ENCODE measurements at places on chromosomes 11 and 22. TPM values are rescaled to one million over a fixed set of nuclear protein-coding genes. Genes with fewer than 3 reads are reported as not detected.
A peak's percentile ranks its signal among the peaks of the same experiment; 100 is the strongest.

- H3K4me3 ChIP-seq: no peak overlapping the region
- no peak overlapping the region for H3K27ac ChIP-seq
- H3K4me1 ChIP-seq: no peaks in the 10 kb centered on the region
- DNase-seq: no peak
- H3K36me3 ChIP-seq: no peaks in the 10 kb centered on the region
These were observed 106.3 kb downstream of the KCNQ1 start for GRCh38 chr11:2551131-2551530.

GRCh38 chr11:96091476-96091875, 167.6 kb upstream of the MTMR2 start:
- no peaks in the 10 kb centered on the region for H3K4me1 ChIP-seq
- no peaks in the 10 kb centered on the region for H3K27me3 ChIP-seq
- H3K36me3 ChIP-seq: peaks cover 3% of the 10 kb centered on the region
- H3K27ac ChIP-seq: no peak overlapping the region
- no peak overlapping the region for H3K4me3 ChIP-seq
- DNase-seq: peak; percentile 41

GRCh38 chr11:115682888-115683287, 178.7 kb upstream of the CADM1 start:
- H3K36me3 ChIP-seq: no peaks in the 10 kb centered on the region
- H3K4me1 ChIP-seq: no peaks in the 10 kb centered on the region
- no peak overlapping the region for H3K27ac ChIP-seq
- no peaks in the 10 kb centered on the region for H3K27me3 ChIP-seq
- no peak for DNase-seq
- no peak overlapping the region for H3K4me3 ChIP-seq

DNA sequence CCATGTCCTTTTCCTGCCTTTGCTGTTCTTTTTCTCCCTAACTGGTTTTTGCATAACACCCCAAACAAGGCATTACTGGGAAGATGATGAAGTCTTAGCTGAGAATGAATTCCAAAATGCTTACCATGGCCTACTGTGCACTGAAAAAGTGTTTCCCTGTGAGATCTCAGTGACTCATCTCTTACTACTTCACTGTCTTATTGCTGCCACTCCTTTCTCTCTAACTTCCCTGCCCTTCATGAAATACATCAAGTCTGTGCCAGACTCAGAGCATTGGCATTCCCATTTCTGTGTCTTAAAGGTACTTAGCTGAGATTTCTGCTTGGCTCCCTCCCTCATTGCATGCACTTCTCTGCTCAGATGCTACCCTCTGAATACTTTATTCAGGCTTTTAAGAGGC, 49.1 kb upstream of the MUC15 start:
- H3K27me3 ChIP-seq: no peaks in the 10 kb centered on the region
- no peak overlapping the region for H3K27ac ChIP-seq
- DNase-seq: no peak
- H3K36me3 ChIP-seq: no peaks in the 10 kb centered on the region
- no peak overlapping the region for H3K4me3 ChIP-seq

- no peak overlapping the region for H3K27ac ChIP-seq
- DNase-seq: no peak
- no peaks in the 10 kb centered on the region for H3K4me1 ChIP-seq
- H3K27me3 ChIP-seq: no peaks in the 10 kb centered on the region
- H3K4me3 ChIP-seq: no peak overlapping the region
- peaks cover 2% of the 10 kb centered on the region for H3K36me3 ChIP-seq
These were observed 71.6 kb downstream of the PRMT3 start for GRCh38 chr11:20458905-20459632.

- H3K36me3 ChIP-seq: no peaks in the 10 kb centered on the region
- H3K27ac ChIP-seq: no peak overlapping the region
- no peaks in the 10 kb centered on the region for H3K4me1 ChIP-seq
- no peak for DNase-seq
These were observed 76.3 kb downstream of the BUD13 start for GRCh38 chr11:116696381-116696941.

DNA sequence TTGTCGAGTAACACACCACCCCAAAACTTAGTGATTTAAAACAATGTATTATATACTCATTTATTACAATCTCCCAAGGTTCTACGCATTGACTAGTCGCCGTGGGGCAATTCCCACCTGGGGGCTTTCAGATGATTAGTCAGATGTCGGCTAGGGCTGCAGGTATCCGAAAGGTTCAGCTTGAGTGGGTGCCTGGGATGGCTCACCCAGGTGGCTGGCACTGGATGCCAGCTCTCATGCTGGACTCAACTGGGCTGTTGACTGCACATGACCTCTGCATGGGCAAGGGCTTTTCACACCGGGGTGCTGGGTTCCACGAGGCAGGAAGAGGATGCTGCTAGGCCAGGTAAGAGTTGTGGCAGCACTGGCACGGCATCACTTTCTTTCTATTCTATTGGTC, 21.9 kb upstream of the MICAL2 start:
- no peak overlapping the region for H3K4me3 ChIP-seq
- peaks cover 6% of the 10 kb centered on the region for H3K4me1 ChIP-seq
- DNase-seq: no peak
- H3K27me3 ChIP-seq: no peaks in the 10 kb centered on the region

DNA sequence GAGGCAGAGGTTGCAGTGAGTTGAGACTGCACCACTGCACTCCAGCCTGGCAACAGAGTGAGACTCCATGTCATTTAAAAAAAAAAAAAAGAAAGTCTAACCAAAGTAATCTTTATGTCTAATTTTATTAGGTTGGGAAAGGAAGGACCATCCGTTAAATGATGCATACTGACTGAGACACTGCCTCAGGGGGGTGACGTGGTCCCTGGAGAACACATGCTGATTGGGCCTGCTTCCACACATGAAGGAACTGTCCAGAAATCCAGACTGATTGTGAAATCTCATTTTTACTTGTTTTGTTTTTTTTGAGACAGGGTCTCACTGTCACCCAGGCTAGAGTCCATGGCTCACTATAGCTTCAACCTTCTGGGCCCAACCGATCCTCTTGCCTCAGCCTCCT, 5.5 kb downstream of the SF3A1 start:
- H3K27me3 ChIP-seq: no peaks in the 10 kb centered on the region
- peaks cover 26% of the 10 kb centered on the region for H3K4me1 ChIP-seq
- H3K4me3 ChIP-seq: no peak overlapping the region

GRCh38 chr11:24820541-24820940, 323.7 kb downstream of the LUZP2 start:
- no peaks in the 10 kb centered on the region for H3K36me3 ChIP-seq
- no peak overlapping the region for H3K27ac ChIP-seq
- H3K27me3 ChIP-seq: no peaks in the 10 kb centered on the region
- H3K4me1 ChIP-seq: no peaks in the 10 kb centered on the region
- DNase-seq: no peak

- no peak for DNase-seq
- H3K27me3 ChIP-seq: no peaks in the 10 kb centered on the region
- H3K27ac ChIP-seq: no peak overlapping the region
These were observed 5.3 kb downstream of the CASP12 start for GRCh38 chr11:104892723-104893511.

GRCh38 chr11:13259374-13259773, 18.2 kb upstream of the BMAL1 start:
- H3K36me3 ChIP-seq: no peaks in the 10 kb centered on the region
- no peak overlapping the region for H3K27ac ChIP-seq
- H3K27me3 ChIP-seq: no peaks in the 10 kb centered on the region
- DNase-seq: no peak

DNA sequence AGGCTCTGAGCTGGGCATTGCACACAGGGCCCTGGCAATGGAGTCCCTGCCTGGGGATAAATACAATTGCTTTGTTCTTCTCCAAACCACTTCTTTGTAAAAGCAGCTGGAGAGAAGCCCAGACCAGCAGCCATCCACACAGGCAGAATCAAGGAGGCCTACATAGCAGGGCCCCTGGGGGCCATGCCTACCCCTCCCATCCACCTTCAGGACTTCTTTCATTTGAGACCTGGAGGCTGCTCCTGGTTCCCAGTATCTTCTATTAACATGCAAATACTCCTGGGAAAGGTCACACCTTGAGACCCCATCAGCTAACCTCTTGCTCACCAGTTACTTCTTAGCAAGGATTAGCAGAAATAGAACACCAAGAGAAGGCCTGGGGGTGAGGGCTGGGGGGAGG, 511.1 kb downstream of the SOX6 start:
- no peaks in the 10 kb centered on the region for H3K4me1 ChIP-seq
- no peak overlapping the region for H3K27ac ChIP-seq
- no peak for DNase-seq
- no peaks in the 10 kb centered on the region for H3K36me3 ChIP-seq

- H3K4me3 ChIP-seq: no peak overlapping the region
- DNase-seq: no peak
- peaks cover 28% of the 10 kb centered on the region for H3K36me3 ChIP-seq
- peaks cover 19% of the 10 kb centered on the region for H3K4me1 ChIP-seq
- H3K27me3 ChIP-seq: no peaks in the 10 kb centered on the region
- no peak overlapping the region for H3K27ac ChIP-seq
These were observed 37.2 kb downstream of the RCOR2 start for GRCh38 chr11:63879598-63880402.

DNA sequence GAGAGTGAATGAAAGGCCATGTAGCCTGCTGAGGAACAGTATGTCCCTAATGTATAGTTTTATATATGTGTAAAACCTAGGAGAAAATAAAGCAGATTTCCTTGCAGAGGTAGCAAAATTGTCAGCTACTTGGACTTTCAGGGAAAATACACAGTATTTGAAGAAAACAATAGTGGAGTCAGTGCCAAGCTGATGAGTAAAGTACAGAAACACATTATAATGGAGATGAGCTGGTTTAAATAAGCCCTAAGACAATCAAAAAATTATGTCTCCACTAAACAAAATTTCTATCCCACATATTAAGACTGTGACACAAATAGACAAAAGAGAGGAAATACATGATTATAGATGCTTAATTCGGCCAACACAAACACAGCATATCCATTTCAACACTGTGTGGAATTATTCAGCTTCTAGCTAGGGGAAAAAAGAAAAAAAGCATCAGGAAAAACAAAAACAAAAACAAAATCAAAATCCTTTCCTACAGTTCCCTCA, 75.9 kb downstream of the MAML2 start:
- peak overlapping the region; percentile 45 for H3K4me3 ChIP-seq
- H3K27ac ChIP-seq: peak overlapping the region; percentile 68
- H3K36me3 ChIP-seq: no peaks in the 10 kb centered on the region
- peaks cover 24% of the 10 kb centered on the region for H3K4me1 ChIP-seq

DNA sequence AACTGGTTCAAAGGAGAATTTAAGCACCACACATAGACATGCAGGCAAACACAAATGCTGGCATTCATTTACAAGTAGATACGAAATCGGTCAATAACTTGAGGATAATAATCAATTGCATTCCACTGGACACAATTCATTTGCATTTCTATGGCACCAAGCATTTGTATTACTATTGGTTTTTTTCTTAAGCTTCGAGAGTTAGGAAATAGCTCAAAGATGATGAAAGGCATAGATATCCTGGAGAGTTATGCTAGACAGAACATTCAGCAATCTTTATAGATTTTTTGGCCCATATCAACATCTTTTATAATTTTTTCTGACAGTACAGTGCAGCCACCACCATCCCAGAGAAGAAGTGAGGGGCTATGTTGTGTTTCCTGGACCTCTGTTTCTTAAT, 544.4 kb downstream of the MIAT start:
- H3K36me3 ChIP-seq: no peaks in the 10 kb centered on the region
- no peaks in the 10 kb centered on the region for H3K27me3 ChIP-seq
- DNase-seq: no peak

DNA sequence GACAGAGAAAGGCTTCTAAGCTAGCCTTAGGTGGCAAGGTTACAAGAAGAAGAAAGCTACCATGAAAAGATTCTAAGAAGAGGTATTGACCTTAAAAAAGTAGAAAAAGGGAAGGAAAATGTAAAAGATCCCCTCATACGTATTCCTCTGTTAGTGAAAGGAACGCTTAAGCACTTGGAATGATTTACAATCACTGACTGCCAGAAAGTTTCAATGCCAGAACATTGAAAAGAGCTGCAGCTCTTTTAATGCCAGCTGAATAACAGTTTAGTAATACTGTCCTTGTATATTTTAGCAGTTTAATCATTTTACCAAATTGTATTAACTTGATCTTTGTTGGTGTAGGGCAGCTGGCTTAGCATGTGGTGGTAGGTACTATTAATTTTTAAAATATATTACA, 650.7 kb downstream of the FAM181B start:
- H3K36me3 ChIP-seq: no peaks in the 10 kb centered on the region
- DNase-seq: no peak
- no peaks in the 10 kb centered on the region for H3K27me3 ChIP-seq

DNA sequence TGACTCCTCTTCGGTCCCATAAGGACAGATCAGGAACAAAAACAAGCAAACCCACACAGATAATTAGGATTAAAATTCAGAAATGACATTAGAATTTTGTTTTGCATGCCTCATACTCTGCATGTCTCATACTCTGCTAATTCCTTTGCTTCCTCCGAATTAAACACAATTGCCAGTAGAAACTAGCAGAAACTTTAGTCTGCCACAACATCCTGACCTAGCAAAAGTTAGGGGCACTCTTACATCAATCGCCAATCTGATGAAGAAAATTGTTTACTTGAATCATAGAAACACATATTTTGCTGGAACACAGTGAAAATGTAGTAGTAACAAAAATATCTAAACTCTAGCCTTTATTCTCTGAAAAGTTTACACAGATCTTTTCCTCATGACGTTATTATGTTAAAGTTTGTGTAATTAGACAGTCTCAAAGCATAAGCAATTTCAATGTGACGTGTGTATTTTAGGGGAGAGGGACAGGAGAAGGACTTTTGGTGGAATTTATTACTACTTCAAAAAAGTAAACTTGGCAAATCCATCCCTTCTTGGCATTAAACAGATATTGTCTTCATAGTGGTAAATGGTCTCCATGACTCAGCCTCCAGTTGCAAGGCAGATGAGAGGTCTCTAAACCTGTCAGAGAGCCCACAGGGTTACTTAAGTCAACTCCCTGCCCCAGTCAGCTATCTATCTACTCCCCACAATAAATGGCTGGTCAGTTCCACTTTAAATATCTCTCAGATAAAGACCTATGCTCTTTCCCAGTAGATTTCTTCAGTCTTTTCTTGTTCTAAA, 249.8 kb upstream of the UBASH3B start:
- no peak overlapping the region for H3K27ac ChIP-seq
- H3K4me3 ChIP-seq: no peak overlapping the region
- no peaks in the 10 kb centered on the region for H3K36me3 ChIP-seq
- H3K4me1 ChIP-seq: no peaks in the 10 kb centered on the region
- no peak for DNase-seq

KCNQ1OT1 gene
- total RNA-seq: 0.89 TPM

PLA2G3 gene
- not detected for total RNA-seq

PTPMT1 gene
- total RNA-seq: 26.2 TPM

SCGB1D4 gene
- total RNA-seq: not detected

RIMBP3C gene
- 1.3 TPM for total RNA-seq

CRYAB gene
- total RNA-seq: not detected

OR51I1 gene
- total RNA-seq: not detected

VSIG10L2 gene
- total RNA-seq: not detected

CRYBB1 gene
- not detected for total RNA-seq

NAALAD2 gene
- total RNA-seq: not detected

LRRC56 gene
- total RNA-seq: 15.8 TPM

KCTD14 gene
- total RNA-seq: 0.24 TPM
